Activated CD8-positive, alpha-beta memory T cell treated with anti-CD3 and anti-CD28 coated beads for 4 hours (primary cell): ENCODE measurements at places on chromosomes 16 and 17.

- DNase-seq, result no peak
Measured at GRCh38 chr16:14320406-14320805, 249.3 kb downstream of the MRTFB start.

GRCh38 chr17:75498039-75498725 is 17.2 kb downstream of the CASKIN2 start:
- no peak for DNase-seq

DNA sequence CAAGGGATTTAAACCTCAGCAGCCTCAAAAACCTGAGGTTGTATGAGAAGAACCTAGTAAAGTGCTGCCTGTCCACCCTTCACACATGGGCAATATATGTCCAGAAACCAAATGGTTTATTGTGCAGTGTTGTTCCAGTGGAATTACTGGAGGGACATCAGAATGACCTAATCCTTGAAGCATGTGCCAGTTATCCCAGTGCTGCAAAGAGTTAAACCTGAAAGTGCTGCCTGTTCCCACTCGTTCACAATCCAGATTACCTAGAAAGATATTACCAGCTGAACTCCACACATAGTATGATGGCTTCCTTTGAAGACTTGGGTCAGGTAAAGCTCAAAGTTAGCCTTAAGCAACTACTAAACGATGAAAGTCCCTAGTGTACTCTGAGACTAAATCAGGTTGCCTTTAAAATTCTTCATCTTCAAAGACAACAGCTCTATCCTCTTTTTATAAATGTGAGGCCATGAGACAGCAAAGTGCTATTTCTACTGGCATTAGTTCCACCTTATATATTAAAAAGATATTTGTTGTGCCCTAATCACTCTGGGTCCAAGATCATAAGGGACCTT is 133.1 kb downstream of the SNX11 start:
- DNase-seq, result no peak

DNA sequence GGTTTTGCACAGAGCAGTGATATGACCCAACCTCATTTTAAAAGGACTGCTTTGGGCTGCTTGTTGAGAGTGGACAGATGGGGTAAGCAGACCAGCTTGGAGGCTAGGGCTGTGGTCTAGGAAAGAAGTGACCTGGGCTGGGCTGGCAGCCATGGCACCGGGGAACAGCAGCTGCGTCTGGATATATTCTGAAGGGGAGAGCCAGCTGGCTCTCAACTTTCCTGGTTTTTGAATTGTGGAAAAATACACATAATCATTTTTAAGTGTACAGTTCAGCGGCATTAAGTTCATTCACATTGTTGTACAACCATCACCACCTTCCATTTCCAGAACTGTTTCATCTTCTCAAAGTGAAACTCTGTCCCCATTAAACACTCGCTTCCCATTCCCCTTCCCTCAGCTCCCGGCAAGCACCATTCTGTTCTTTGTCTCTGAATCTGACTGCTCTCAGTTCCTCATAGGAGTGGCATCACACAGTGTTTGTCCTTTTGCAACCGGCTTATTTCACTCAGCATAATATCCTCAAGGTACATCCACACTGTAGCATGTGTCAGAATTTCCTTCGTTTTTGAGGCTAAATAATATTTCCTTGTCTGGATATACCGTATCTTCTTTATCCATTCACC is 113.2 kb downstream of the SPECC1 start:
- no peak for DNase-seq

DNA sequence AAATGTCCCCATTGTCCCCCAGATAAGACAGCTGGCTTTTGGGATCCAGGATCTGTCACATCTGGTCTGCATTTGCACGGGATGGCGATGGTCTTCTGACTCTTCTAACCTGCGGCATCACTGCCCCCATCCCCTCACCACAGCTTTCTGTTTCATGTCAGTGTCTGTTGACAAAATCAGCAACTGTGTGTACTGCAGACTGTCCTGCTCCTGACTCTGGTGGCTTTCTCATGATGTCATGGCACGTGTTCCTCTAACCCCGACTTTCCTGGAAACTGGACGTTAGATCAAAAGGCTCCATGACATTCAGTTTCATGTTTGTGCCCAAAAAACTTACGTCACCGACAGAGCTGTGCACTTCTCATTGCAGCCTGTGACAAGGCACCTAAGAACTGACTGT is 30.1 kb upstream of the CPNE2 start:
- DNase-seq, result no peak
